Prostate gland (tissue), 2 donors: ENCODE measurements at places on chromosomes 2 and 18.

GRCh38 chr2:226643030-226643945, 156.3 kb downstream of the IRS1 start:
- DNase-seq = no peak

GRCh38 chr2:175827856-175828255, 174.2 kb downstream of the LNPK start:
- DNase-seq = no peak

- no peak for DNase-seq
Measured at GRCh38 chr2:43136876-43137275, 89.5 kb downstream of the ZFP36L2 start.

- DNase-seq = no peak
Measured at GRCh38 chr2:109254174-109254904, 125.3 kb downstream of the SH3RF3 start.

GRCh38 chr2:33632831-33633230, 33.7 kb upstream of the FAM98A start:
- no peak for DNase-seq

DNA sequence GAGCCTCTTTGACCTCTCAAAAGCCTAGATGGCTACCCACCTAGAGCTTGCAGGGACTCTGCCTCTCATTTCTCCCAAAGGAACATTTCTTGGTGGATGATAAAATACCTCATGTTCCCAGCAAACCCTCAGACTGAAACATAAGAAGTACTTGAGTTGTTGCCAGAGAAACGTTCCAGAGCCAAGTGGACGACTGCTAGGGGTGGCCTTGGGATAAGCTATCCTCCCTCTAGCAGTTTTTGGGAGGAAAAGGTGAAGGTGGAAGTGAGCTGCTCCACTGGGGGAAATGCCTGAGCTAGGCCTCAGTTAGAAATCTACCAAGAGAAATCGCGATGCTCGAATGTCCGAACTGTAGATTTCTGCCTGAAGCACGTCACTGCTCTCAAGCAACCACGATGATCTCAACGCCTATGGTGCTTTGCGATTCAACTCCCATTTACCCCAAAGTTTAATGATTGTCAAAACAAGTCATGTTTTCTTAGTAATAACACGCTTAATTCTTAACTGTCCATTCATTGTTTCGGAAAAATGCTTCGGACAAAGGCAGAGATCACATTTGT, 91.5 kb downstream of the CCBE1 start:
- no peak for DNase-seq

GRCh38 chr18:76421685-76422078, 73.4 kb downstream of the ZNF516 start:
- no peak for DNase-seq

DNA sequence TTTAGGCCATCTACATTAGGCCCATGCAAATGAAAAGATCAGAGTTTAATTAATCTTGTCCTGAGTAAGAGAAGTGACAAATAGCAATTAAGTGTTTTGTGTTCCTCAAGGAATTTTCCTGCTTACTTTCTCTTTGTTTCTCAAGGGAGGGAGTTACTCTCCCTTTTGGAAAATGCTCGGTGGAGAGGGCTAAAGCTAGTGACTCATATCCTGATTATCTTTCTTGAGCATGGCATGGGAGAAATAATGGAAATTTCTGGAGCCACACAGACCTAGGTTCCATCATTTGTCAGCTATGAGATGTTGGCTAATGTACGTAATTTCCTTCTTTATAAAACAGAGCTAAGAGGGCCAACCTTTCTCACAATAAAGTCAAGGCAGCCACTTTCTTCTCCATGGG, 177.1 kb downstream of the ETAA1 start:
- DNase-seq = no peak

DNA sequence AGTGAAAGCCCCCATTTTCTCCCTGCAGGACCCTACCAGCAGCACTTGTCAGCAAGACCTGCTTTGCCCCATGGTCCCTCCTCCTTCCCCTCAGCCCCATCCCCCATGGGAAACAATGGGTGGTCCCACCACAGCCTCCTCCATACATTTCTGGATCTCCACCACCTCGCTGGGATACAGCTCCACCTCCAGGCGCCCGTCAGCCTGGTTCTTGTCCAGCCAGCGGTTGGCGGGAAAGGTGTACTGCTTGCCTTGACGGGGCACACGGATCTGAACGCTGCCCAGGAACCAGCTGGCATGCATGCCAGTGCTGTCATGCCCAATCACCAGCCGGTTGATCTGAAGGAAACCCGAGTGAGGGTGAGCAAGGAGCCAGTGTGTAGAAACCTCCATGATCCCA, 90.9 kb downstream of the LOXHD1 start:
- no peak for DNase-seq

- DNase-seq = no peak
Measured at GRCh38 chr2:47518497-47519146, 115.7 kb downstream of the MSH2 start.

DNA sequence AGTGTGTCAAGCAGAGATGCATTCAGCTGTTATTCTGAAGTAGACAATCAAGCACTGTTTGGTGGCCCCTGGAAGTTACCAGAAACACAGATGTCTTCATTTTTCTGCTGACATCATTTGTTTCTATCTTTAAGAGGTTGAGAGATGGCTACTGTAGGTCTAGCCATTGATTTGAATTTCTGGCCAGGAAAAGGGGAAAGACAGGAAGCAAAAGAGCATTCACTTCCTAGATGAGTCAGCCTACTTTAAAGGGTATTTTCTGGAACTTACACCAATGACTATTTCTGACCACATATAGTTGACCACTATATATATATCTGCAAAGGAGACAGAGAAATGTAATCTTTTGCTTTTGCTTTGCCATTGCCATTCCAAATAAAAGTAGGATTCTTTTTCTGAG, 900.1 kb upstream of the SOX11 start:
- no peak for DNase-seq

DNA sequence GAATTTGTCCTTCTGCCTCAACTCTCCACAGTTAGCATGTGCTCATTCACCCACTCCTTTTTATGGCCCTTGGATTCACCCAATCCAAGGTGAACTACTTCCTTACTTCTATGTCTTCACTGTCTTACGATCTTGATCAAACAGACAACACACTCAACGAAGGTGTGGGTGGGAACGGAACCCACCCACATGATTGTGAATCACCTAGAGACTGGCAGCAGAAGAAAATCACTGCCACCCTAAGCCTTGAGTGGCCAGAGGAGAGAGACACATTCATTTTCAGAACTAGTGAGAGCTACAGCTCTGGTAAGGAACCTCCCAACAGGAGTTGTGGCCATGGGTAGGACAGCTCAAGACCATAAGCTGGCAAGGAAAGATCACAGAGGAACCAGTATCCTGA, 194.3 kb downstream of the PLCL1 start:
- no peak for DNase-seq

- no peak for DNase-seq
Measured at GRCh38 chr2:181772334-181772733, 92.0 kb upstream of the NEUROD1 start.

- no peak for DNase-seq
Measured at GRCh38 chr18:49016648-49017539, 66.1 kb upstream of the SMAD7 start.

DNA sequence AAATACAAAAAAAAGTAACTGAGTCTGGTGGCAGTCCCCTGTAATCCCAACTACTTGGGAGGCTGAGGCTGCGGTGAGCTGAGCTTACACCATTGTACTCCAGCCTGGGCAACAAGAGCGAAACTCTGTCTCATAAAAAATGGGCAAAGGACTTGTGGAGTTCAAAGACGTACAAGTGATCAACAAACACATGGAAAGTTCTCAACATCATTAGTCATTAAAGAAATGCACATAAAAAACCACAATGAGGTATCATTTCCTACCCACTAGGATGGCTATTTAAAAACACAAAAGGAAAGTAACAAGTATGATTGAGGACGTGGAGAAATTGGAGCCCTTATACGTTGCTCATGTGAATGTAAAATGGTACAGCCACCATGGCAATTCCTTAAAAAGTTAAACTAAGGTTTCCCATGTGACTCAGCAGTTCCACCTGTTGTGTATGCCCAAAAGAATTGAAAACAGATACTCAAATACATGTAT, 52.3 kb downstream of the RAB10 start:
- no peak for DNase-seq

DNA sequence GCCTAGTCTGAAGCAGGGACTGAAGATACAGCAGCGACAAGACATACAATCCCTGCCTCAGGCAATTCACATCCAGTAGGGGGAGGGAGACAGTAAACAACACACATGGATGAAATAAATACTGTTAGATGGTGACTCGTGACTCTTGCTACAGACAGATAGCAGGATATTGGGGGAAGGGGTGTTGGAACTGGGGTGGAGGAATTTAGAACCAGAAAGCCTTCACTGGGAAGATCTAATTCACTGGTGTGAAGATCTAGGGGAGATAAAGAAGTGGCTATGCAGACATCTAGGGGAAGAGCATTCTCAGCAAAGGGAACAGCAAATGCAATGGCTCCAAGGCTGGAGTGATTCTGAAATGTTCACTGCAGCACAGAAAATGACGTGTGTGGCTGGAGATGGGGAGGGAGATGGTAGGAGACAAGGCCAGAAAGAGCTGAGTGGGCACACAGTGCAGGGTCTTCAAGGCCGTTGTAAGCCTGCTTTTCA, 52.6 kb upstream of the TMEM163 start:
- no peak for DNase-seq
